ENCODE measurements at places on chromosomes 13 and 19. TPM values are rescaled to one million over a fixed set of nuclear protein-coding genes. Genes with fewer than 3 reads are reported as not detected.

ADAT3 gene
- polyA plus RNA-seq = not detected

RGL3 gene
- 2.5 TPM for polyA plus RNA-seq

TMIGD2 gene
- 0.29 TPM for polyA plus RNA-seq

FCGBP gene
- polyA plus RNA-seq = 2.2 TPM

All from ovary (tissue), 10 donors.